NCI-H1048 (cell line): ENCODE measurements at places on chromosomes 16 and 17.

DNA sequence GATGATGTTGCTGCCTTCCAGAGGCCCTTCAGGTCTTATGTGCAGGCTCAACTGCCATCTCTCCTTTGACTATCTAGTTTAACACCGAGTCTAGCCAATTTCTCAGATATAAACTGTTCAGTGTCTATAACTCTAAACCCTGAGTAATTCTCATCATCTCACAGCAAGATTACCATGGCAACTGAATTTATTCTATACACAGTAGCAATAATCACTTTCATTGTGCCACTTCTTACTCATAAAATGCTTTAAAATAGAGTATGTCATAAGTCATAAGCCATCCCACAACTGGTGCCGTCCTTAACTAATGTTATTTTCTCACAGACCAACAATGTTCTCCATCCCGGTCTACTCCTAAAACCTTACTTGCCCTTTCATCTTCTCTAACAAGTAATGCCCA lies 45.0 kb downstream of the SYNRG start:
- no peak for DNase-seq

DNA sequence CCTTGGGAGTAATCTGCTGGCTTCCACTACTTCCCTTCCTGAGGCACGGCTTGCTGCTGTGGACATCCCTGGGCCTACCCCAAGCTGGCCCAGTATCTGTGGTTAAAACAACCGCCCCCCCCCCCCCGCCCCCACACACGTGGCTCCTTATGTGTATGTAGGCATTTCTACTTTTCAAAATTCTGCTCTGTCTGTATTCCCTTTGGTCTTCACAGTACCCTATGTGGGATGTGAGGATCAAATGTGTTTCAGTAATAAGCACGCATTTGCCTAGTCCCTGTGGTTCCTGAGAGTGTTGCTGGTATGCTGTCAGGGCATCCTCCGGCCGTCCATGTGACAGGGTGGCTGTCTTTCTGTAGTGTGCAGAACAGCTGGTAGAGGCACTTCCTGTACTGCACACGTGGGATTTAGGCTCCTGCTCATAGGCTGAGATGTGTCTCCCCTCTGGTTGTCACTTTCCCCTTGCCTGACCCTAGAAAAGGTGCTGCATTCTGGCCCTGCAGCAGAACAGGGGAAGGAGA lies 2.2 kb downstream of the NT5M start:
- DNase-seq = no peak

GRCh38 chr16:6633456-6633855 lies 699.2 kb upstream of the RBFOX1 start:
- no peak for DNase-seq

DNA sequence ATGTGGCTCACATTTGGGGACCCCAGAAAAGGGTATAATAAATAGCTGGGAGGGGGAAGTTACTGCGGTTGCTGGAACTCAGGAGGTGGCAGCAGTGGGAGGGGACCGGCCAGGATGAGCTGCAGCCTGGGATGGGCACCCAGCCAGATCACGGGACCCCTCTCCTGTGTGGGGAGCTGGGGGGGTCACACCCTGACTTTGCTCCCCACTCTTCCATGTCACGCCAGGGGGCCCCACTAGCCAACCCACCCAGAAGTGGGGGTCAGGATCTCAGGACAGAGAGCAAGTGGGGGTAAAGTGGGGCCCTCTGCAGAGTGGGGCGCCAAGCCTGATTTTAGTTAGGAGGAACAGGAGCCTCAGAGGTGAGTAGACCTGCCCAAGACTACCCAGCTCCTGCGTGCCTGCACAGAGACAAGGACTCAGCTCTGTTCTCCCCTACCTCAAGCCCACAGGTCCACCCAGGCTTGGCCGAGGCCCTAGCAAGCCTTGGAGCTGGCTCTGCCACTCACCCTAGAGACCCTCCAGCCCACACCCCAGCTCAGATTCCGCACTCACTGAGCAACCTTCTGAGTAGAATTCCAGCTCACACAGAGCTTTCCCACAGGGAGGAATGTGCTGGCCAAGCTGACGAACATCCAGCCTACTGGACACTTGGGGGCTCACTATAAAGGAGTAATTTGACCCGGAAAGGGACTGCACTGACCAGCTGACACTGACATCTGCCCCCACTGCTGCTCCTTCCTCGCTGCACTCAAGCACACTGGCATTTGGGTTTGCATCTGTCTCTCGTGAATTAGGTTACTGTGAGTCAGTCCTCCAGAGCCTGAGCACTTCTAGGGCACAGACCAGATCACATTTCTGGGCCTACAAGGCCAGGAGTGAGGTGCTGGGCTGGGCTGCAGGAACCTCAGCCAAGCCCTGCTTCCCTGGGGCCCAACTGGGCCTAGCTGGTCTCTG lies 310.1 kb downstream of the C16orf95 start:
- no peak for DNase-seq

DNA sequence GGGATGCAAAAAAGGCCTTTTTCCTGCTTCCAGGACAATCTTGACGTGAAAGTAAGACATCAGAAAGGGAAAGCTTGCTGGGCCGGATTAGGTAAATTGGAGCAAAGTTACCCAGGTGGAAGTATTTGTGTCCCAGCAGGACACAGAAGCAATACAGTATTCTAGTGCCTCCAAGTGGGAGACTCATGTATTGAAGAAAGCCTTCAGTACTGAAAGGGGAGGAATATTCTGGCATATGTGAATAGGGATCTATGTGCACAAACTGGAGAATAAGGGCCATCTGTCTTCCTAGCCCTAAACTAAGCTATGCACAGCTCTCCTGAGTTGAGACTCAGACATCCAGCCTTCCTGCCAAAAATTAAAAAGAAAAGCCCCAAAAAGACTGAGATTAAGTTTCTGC lies 327.3 kb upstream of the CDH8 start:
- peak; percentile 19 for DNase-seq

DNA sequence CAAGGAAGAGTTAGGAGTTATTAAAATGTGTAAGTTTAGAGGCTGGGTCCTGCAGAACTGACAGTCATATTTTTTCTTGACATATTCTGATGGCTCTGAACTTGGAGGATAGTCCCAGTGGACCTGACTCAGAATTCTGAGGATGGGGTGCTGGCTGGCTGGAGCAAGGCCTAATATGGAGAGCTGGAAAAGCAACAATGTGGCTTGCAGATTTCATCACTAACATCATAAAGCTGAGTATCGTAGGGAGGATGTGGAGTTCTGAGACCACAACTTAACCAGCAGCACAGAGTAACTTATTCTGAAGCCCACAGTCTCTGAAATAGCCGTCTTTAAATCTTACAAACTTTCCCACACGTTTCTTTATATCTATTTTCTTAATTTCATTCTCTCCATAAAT lies 2.3 kb downstream of the KRTAP1-5 start:
- no peak for DNase-seq

DNA sequence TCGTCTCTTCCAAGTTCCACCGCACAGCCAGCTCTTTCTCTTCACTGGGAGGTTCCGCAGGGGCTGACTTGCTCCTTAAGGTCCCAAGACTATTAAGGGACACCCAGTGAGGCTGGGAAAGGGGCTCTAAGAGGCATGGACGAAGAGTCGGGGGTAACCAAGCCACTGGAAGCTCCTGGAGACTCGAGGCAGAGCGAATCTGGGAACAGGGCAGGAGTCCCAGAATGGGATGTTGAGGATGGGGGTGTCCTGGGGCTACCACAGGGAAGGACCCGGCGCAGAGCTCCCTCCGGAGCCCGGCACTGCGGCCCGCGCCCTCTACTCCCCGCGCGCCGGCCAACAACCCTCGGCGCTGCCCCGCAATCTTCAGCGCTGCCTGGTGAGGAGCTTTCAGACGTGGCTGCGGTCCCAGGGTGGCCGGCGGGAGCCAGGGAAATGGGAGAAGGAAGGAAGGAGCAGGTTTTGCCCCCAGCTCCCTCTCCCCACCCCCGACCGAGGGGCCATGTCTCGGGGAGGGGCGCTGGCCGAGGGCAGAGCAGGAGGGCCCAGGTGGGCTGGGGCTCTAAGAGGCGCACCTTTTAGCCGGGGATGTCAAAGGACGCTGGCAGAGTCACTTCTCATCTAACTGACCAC lies 581 bp downstream of the CHST5 start:
- DNase-seq = no peak

- DNase-seq = no peak
Measured at GRCh38 chr17:72565006-72565405, 444.2 kb downstream of the SOX9 start.

DNA sequence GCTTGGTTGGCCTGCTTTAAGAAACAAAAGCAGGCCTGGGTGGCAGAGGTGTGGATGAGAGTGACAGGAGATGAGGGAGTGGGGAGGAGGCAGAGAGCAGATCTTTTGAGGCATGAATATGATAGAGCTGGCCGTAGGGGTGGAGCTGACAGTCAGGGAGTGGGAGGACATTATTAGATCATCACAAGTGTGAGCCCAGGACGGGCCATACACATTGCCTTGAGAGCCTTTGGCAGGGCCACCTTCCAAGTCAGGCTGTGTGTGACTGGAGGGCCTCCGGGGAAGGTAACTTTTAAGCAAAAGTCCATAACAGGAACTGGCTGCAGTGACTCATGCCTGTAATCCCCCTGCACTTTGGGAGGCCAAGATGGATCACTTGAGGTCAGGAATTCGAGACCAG lies 26.3 kb downstream of the GINS3 start:
- DNase-seq = no peak

DNA sequence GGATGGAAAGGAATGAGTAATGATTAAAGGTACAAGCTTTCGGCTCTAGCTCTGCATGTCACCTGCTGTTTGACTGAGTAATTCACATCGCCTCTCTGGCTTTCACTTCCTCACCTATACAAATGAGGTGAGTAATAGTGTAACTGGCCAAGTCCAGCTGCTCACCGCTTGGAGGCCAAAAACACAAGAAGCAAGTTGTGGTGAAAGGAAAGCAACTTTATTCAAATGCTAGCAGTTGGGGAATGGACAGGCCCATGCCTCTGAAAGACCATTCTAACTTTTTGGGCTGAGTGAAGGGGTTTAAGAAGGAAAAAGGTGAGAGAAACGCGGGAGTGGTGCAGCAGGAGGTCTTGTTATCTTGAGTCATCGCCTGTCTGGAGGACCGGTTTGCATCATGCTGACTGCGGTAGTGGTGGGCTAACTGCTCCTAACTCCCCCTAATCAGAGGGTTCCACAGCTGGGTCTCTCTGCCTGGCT lies 45.7 kb upstream of the CSNK2A2 start:
- no peak for DNase-seq

GRCh38 chr17:43006639-43007551 lies at the start of gene IFI35:
TSS of gene IFI35 (plus strand) at chr17:43006784. CDS start at chr17:43006948, 164 bp downstream.
- DNase-seq = peak; percentile 45

GRCh38 chr17:3710951-3711383 lies 12.7 kb upstream of the HASPIN start:
- DNase-seq = no peak

GRCh38 chr17:16988749-16989229 lies 16.9 kb upstream of the TNFRSF13B start:
- DNase-seq = no peak

GRCh38 chr17:12877953-12878669 lies 88.8 kb downstream of the ARHGAP44 start:
- no peak for DNase-seq

DNA sequence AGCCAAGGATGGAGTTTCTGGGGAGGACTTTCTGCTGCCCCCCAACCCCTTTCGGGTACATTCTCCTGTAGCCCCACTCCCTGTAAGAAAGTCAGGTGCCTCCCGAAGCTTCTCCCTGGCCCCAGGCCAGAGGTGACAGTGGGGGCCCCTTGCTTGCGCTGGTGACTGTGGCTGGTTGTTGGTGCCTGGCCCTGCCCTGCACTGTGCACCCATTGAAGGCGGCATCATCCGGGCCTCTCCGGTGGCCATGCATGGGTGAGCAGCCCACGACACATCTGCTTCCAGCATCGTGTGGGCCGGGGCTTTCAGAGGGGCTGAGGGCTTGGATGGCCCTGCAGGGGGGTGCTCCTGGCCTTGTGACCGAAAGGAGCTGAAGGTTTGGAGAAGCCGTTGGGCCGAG lies 297.0 kb downstream of the SEC14L1 start:
- DNase-seq = no peak

DNA sequence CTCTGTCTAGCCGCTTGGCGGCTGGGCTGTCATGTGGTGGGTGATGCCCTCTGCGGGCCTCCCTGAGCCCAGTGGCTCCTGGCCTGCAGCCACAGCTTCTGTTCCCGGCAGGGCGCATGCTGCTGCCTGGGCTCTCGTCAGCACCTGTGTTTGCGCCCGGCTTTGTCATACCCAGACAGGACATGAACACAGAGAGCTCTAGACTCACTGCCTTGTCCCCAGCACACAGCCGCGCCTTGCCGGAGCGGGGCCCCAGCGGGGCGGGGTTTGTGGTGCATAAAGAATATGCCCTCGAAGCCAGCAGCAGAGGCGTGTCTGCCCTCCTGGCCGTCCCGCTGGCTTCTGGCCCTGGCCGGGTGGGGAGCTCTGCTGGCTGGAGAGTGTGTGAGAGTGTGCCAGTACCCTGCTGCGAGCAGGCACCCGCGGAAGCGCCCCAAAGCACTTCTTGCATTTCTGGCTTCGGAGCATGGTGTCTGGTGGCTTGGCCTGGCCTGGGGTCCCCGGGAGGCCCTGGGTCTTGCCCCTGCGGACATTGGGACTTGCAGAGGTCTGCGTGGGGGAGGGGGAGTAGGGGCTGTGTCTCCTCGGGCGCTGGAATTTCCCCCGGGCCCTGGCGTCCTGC lies 14.4 kb downstream of the ASPSCR1 start:
- DNase-seq = no peak

- no peak for DNase-seq
Measured at GRCh38 chr17:78366109-78366848, 6.4 kb upstream of the SOCS3 start.

- no peak for DNase-seq
Measured at GRCh38 chr16:81624760-81625543, 154.1 kb upstream of the PLCG2 start.

DNA sequence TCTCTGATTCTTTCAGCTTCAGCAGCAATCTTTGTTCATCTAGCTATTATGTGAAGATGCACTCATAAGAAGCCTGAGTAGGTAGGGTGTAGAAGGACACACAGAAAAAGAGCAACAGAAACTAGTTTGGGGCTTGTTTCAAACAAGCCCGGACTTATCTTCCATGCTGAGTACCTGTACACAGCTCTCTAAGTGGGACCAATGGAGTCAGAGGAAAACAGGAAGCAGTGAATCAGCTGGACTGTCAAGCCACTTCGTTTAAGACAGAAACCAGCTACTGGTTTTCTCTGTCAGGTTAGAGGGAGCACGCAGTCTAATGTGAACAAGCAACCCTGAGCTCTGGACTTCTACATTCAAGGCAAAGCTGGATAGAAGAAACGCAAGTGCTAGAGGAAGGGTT lies 16.0 kb downstream of the MAP2K6 start:
- no peak for DNase-seq

- DNase-seq = no peak
Measured at GRCh38 chr16:48232493-48233040, 11.5 kb upstream of the LONP2 start.

DNA sequence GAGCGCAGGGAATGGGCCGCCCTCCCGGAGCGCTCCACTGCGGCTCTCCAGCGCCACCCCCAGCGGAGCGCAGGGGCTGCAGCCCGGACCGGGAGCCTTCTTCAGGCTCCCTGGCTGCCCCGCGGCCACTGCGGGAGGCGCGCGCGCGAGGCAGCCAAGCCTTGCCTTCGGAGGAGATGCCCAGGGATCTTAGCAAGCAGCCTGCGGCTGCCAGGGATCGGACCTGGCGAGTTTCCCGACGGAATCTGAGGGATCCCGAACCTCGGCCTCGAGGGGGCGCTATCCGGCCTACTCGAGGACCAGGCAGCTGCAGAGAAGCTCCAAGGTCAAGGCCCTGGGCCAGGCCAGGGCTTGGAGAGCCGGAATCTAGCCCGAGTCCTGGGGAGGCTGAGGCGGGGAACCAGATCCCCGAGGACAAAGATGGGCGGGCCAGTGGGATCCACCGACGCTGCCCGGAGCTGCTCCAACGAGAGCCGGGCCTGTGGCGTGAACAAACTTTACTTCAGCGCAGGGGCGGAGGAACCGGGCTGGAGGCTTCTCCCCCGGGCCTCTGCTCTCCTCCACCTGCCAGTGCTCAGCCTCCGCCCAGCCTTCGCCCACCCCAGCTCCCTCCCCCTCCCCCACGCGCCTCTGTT lies at the start of gene IRX6:
IRX6 (plus strand) TSS at position 567 of the 635 bp plus-strand sequence. CDS start 889 bp downstream, outside the sequence.
- no peak for DNase-seq
